ENCODE measurements at places on chromosomes 2 and 18.

- no peak for DNase-seq
Observed at GRCh38 chr18:76363436-76364120, 131.5 kb downstream of the ZNF516 start.

- DNase-seq = peak; percentile 18
Observed at GRCh38 chr18:46555724-46556123, 101.3 kb downstream of the LOXHD1 start.

DNA sequence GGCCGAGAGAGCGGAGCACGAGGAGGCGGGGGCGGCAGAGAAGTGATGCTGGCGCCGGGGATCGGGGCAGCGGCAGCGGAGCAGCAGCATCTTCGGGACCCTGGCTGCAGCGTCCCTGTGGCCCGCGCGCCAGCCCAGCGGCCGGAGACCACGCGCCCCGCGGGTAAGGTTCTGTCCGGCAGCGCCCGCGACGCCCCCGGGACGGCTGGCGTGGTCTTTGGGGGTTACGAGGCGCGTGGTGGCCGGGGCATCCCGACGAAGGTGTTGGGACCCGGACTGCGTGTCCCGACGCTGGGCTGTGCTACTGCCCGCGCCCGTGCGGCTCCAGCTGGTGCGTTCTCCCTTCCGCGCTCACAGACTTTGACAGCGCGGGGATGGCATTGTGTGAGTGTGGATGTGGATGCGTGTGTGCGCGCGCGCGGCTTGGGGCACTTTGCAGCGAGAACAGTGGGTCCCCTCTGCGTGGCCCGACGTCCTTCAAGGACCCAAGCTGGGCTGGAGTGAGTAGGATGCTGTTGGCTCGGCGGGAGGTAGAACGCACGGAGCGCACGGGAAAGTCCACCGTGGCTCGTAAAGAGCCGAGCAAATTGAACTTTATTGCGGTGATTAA, 405.0 kb downstream of the XIRP2 start:
- peak; percentile 54 for DNase-seq

GRCh38 chr18:49094136-49094535, 143.4 kb upstream of the SMAD7 start:
- DNase-seq = no peak

DNA sequence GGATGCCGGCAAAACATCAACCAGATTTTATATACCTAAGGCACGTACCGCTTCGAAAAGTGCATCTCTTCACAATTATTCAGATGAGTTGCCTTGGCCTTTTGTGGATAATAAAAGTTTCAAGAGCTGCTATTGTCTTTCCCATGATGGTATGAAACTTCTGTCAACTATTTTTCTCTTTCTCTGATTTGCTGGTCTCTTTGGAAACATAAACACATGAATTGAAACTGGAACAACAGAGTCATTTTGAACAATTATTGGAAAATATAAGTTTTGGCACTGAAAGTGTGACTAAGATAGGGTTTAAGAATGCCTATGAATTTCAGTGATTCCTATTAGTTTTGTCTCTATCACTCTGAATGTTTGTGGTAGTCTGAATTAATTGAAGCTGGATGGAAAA, 109.9 kb downstream of the DPP4 start:
- no peak for DNase-seq

DNA sequence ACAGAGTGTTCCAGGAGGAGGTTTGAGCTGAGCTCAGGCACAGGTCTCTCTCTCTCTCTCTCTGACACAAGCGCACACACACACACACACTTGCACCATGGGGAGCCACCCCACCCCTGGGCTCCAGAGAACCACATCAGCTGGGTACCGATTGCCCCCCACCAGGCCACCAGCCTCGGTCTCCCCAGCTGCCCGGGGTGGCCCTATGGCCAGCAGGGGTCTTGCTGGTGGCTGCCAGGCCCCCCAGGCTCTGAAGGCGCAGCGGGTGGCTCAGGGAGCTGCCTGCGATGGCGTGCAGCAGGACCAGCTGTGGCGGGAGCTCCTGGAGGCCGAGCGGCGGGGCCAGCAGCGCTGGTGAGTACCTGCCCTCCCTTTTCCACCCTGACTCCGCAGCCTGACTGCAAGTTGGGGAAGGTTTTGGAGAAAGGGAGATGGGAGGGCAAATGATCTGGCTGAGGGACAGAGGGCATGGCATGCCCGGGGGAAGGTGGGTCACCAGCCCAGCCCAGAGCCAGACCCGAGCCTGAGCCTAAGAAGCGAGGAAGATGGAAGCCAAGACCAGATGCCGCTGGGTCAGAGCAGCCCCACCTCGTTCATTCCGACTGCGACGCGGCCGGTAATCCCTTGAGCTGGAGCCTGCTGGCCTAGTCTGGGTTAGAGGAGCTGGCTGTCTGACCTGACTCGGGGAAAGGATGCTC, 21.9 kb upstream of the SLC66A3 start:
- peak; percentile 47 for DNase-seq

GRCh38 chr2:9681427-9681817, 50.6 kb upstream of the YWHAQ start:
- no peak for DNase-seq

DNA sequence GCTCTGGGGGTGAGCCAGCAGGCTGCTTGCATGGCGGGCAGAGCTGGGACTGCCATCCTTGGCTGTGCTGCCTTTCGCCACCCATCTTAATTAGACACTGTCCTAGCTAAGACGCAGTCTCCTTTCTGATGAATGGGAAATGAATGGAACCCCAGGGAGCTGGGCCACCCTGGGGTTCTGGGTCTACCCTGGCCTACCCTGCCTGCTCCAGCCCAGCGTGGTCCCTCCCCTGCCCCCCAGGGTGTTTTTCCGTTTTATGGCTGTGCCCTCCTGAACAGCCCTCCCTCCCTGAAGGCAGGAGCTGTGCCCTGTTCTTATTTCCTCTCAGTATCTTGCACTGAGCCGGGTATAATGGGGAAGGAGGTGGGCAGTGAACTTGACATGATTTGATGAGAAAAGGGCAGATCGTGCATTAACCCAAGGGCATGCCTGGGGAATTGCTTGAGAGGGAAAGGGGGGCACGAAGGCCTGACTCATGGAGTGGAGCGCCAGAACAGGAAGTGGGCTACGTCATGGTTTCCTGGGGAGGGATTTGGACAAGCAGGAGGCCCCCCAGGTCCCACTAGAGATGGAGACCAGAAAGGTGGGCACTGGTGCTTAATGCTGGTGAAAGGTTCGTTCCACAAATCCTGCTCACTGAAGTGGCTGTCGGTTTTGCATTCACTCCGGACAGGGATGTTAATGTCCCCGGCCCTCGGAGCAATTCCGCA, 165.0 kb downstream of the KLHL29 start:
- no peak for DNase-seq

- no peak for DNase-seq
Observed at GRCh38 chr2:1601067-1601412, 143.3 kb downstream of the PXDN start.

DNA sequence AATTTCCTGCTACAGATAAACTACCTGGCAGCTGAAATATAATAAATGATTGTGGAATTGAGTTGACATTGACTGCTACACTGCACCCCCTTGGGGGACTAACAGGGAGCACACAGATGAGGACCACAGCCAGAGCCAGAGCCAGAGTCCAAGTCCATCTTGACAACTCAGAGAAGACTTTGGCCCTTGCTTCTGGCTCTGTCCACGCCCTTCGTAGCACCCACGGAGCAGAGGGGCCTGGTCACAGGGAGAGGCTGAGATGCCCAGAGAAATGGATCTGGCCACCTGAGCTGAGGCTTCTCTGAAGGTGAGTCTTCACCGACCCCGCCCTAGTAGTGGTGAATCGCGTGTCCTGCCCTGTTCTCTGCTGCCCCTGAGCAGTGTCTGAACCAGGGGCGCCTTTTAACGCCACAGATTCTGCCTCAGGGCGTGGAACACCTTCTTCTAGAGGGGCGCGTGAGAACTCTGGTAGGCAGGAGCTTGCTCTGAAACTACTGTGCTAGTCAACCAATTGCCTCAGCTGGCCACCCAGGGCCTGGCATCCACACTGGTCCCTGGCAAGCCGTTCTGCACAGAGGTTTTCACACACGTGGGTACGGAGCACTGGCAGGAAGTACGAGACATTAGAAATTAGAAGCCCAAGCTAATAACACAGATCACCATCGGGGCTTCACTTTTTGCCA, 35.7 kb upstream of the MAT2A start:
- peak; percentile 97 for DNase-seq

DNA sequence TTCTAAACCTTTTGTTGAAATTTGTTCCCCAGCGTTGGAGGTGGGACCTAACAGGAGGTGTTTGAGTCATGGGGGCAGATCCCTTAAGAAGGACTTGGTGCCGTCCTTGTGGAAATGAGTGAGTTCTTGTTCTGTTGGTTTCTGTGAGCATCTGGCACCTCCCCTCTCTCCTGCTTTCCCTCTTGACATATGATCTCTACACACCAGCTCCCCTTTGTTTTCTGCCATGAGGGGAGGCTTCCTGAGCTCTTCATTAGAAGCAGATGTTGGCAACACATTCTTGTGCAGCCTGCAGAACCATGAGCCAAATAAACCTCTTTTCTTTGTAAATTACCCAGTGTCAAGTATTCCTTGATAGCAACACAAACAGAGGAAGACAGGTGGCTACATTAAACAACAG, 23.8 kb downstream of the NABP1 start:
- no peak for DNase-seq

DNA sequence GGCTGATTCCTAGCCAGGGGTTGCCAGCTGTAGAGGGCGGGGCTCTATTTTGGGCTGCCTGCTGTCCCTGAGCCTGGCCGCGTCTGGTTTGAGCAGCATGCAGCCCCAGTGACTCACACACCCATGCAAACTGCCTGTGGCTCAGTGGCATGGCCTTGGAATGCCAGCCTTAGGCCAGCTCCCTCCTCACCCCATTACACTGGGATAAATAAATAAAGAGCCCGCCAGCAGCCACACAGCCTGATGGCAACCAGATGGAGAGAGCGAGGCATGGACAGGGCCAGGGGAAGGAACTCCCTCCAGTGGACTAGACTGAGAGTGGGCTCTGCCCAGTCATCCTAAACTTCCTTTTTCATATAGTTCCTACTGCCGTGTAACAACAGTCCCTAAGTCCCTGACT, 18.3 kb downstream of the NHEJ1 start:
- DNase-seq = no peak
